ENCODE measurements at places on chromosomes 5 and 9. TPM values are rescaled to one million over a fixed set of nuclear protein-coding genes. Genes with fewer than 3 reads are reported as not detected.

Gene PARP8
- 10.8 TPM for total RNA-seq

Gene FAM221B
- not detected for total RNA-seq

Gene GDF9
- 0.21 TPM for total RNA-seq

Gene SEC24A
- 8.5 TPM for total RNA-seq

Gene PCDHGB7
- total RNA-seq, result 0.47 TPM

Gene HK3
- total RNA-seq, result not detected

Gene GABRB2
- 0.47 TPM for total RNA-seq

Gene RAB3C
- total RNA-seq, result not detected

Gene CD14
- total RNA-seq, result not detected

Gene SMC5
- total RNA-seq, result 13.5 TPM

Data from HT1080 (cell line).